ENCODE measurements at places on chromosomes 5 and 9.

DNA sequence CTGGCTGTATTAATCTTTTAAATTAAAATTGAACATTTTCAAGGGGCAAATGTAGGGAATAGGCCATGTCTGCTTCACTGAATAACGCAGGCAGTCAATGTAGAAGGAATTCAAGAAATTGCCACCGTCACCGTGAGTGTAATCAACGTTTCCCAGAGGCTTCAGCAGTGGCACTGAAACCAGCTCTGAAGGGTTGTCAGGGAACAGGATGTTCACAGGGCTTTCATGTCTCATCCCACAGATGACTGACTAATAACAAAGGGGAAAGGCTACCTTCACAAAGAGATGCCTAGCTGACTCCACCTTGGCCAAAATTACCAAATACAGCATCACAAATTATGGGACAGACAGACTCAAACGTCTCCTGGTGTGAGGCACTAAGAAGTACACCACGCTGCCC, 70.4 kb upstream of the SIMC1 start:
- H3K27ac ChIP-seq: no peak overlapping the region
- H3K27me3 ChIP-seq: no peaks in the 10 kb centered on the region
- no peaks in the 10 kb centered on the region for H3K36me3 ChIP-seq
- peaks cover 6% of the 10 kb centered on the region for H3K4me1 ChIP-seq
- DNase-seq: no peak

DNA sequence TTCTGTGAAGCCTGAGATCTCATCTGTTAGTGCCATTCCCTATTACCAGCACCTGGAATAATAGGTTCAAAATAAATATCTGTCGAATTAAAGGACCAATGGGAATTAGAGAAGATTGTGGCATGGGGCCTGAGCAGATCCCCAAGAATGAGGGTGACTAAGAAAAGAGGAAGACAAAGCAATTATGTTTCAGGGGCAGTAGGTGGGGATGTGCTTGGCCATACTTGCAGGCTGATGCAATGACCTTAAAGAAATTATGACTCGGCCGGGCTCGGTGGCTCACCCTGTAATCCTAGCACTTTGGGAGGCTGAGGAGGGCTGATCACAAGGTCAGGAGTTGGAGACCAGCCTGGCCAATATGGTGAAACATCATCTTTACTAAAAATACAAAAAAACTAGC, 562.8 kb downstream of the PTPRD start:
- DNase-seq: no peak
- no peaks in the 10 kb centered on the region for H3K36me3 ChIP-seq
- H3K27me3 ChIP-seq: no peaks in the 10 kb centered on the region
- no peak overlapping the region for H3K27ac ChIP-seq
- H3K4me3 ChIP-seq: no peak overlapping the region

DNA sequence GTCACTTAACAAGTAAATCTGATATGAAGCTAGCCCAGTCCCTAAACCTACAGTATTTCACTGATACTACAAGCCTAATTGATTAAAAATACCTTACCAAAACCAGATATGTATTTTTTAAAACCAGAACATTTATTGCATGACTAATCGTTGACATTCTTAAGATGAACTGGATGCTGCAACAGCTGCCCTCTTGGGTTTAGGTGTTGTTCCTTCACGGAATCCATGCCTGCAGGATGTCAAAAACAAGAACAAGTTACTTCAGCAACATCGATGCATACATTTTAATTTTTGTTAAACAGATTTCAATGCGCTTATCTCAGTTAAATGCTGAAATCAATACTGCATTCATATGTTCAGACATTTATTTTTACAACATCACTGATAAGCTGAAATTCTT, 2.7 kb downstream of the RPL37 start:
- no peaks in the 10 kb centered on the region for H3K27me3 ChIP-seq
- H3K27ac ChIP-seq: peak overlapping the region; percentile 15
- peaks cover 46% of the 10 kb centered on the region for H3K4me1 ChIP-seq
- peak overlapping the region; percentile 74 for H3K4me3 ChIP-seq

DNA sequence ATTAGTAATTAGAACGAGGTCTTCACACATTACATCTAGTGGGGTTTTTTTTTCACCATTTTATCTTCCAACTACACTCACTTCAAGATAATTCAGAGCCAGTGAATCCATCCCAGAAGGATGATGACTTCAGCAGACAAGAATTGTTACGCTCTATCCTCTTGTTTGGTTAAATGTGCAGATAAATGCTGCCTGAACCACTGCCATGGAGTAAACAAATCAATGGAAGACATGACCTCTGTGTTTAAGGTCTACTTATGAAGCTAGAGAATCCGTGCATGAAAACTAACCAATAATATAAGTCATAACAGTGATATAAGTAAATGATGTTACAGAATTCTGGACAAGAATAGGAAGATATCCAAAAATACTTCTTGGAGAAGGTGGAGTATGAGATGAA, 602.6 kb downstream of the TLR4 start:
- no peak for DNase-seq
- H3K36me3 ChIP-seq: no peaks in the 10 kb centered on the region
- no peak overlapping the region for H3K4me3 ChIP-seq
- no peaks in the 10 kb centered on the region for H3K27me3 ChIP-seq
- no peaks in the 10 kb centered on the region for H3K4me1 ChIP-seq
- no peak overlapping the region for H3K27ac ChIP-seq

DNA sequence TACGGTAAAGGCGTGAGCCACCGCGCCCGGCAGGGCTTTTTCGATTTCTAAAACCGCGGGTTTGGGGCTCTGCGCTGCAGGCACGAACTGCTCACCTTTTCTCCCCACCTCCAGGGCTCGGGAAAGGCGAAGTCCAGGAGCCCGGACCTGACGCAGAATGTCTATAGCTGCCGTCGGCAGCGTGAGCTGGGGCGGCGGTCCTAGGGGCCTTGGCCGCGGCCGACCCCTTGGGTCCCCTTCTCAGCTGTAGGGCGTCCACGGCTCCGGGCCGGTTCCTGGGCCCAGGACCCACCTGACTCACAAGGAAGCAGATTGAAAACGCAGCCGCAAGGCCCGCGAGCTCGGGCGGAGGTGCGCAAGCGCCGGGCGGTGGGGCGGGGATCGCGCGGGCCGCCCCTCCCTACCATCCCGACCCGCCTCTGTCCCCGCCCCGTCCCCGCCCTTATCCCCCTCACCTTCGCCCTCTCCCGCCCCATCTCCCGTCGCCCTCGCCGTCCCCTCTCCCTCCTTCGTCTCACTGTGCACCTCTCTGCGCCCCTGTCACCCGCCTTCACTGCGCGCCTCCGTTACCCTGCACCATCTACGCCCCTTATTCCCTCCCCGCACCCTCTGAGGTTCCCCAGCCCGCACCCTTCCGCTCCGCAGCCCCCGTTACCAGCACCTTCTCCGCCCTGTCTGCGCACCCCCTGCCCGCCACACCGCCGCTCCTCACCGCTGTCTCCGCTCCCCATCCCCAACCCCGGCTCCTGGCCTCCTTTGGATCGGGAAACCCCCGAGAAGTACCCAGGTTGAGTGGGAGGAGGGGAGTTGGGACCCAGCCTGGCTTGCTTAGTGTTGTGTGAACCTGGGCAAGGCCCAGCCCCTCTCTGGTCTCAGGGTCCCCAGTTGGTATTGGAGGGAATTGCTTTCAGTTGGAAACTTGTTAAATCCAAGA, at the start of gene HDHD3:
Gene HDHD3 (minus strand): TSS at position 353 of the 934 bp plus-strand sequence. CDS start 2,632 bp downstream, outside the sequence.
- H3K27me3 ChIP-seq: no peaks in the 10 kb centered on the region
- H3K36me3 ChIP-seq: peaks cover 27% of the 10 kb centered on the region
- H3K4me1 ChIP-seq: peaks cover 66% of the 10 kb centered on the region
- DNase-seq: peak; percentile 91
- peak within 1 kb of the TSS; percentile 84 for H3K4me3 ChIP-seq

GRCh38 chr9:3214741-3215140, 311.1 kb downstream of the RFX3 start:
- H3K27me3 ChIP-seq: no peaks in the 10 kb centered on the region
- no peak overlapping the region for H3K4me3 ChIP-seq
- H3K27ac ChIP-seq: no peak overlapping the region

DNA sequence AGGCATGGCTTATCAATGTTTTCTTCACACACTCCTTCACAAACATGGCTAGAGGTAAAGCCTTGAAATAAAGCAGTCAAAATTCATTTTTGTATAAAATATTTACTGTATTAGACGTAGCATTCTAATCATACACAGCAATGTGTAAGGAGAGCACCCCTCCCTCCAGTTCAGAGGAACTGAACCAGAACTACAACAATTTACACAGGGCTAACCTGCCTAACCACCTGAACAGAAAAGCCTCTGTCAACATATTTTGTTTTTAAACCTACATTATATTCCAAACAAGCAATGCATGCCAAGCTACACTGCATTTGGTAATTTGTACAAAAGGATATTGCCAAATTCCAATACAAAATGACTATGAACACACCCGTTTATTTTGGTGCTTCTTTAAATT, 41.6 kb downstream of the MLLT3 start:
- no peaks in the 10 kb centered on the region for H3K36me3 ChIP-seq
- DNase-seq: peak; percentile 63
- H3K4me1 ChIP-seq: peaks cover 7% of the 10 kb centered on the region
- no peak overlapping the region for H3K27ac ChIP-seq
- no peak overlapping the region for H3K4me3 ChIP-seq
- H3K27me3 ChIP-seq: no peaks in the 10 kb centered on the region

GRCh38 chr9:115596021-115596745, 478.2 kb upstream of the TNC start:
- H3K4me3 ChIP-seq: no peak overlapping the region
- H3K27ac ChIP-seq: no peak overlapping the region
- no peaks in the 10 kb centered on the region for H3K4me1 ChIP-seq
- H3K36me3 ChIP-seq: no peaks in the 10 kb centered on the region
- no peaks in the 10 kb centered on the region for H3K27me3 ChIP-seq

GRCh38 chr9:75000835-75001234, 27.3 kb downstream of the CARNMT1 start:
- no peaks in the 10 kb centered on the region for H3K4me1 ChIP-seq
- H3K27ac ChIP-seq: no peak overlapping the region
- H3K36me3 ChIP-seq: peaks cover 15% of the 10 kb centered on the region

DNA sequence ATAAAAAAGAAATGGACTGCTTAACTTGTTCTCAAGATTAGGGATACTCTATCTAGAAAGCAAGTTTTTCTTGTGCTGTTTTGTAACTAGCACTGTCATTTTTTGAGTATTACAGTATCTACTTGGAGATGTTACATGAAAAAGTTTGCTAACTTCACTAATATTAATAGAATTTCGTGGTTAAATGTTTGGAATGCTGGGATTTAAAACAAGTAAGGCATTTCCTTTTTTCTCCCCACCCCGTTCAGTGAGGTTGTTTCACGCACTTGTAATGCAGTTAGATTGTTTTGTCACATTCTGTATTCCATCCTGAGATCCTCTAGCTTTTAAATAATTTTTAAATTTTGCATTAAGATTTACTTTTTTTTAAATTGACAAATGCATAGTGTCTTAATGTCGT, 20.0 kb upstream of the TEK start:
- no peak overlapping the region for H3K4me3 ChIP-seq
- no peaks in the 10 kb centered on the region for H3K4me1 ChIP-seq
- H3K27ac ChIP-seq: no peak overlapping the region
- DNase-seq: no peak
- no peaks in the 10 kb centered on the region for H3K27me3 ChIP-seq

DNA sequence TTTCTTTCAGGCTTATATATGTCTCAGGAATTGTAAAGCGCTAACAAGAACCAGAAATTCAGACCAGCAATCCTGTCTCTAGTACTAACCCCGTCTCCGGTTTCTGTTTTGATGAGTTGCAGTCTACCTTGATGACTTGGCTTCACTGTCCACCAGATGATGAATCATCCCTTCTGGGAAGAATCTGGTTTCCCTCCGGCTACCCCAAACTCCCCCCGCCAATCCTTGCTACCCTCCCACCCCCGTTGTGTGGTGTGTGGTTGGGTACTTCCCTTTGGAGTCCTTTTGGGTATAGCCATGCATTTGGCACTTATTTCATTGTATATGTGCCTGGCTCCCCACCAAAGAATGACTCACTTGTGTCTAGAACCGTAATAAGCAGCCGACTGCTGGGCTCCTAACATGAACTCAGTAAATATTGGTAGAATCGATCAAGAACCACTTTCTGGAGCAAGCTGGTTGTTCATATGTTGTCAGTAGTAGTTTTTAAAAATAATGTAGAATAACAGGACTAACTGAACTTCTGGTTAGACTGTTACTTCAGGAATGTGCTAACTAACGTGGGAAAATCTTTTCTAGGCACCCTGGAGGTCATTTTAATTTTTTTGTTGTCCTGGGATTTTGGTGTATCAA, 8.3 kb upstream of the TGFBI start:
- peak overlapping the region; percentile 60 for H3K27ac ChIP-seq
- H3K4me3 ChIP-seq: no peak overlapping the region
- no peaks in the 10 kb centered on the region for H3K36me3 ChIP-seq
- H3K4me1 ChIP-seq: peaks cover 37% of the 10 kb centered on the region

- no peak overlapping the region for H3K4me3 ChIP-seq
- H3K27me3 ChIP-seq: no peaks in the 10 kb centered on the region
- H3K27ac ChIP-seq: no peak overlapping the region
These were observed 635.8 kb downstream of the PDE4D start for GRCh38 chr5:59257488-59258400.

GRCh38 chr9:134304261-134304660, 22.0 kb upstream of the RXRA start:
- DNase-seq: no peak
- no peaks in the 10 kb centered on the region for H3K27me3 ChIP-seq
- no peak overlapping the region for H3K27ac ChIP-seq
- H3K4me3 ChIP-seq: no peak overlapping the region
- peaks cover 4% of the 10 kb centered on the region for H3K4me1 ChIP-seq

- H3K4me3 ChIP-seq: no peak overlapping the region
- no peak overlapping the region for H3K27ac ChIP-seq
- peak; percentile 18 for DNase-seq
- H3K27me3 ChIP-seq: no peaks in the 10 kb centered on the region
- peaks cover 17% of the 10 kb centered on the region for H3K36me3 ChIP-seq
- H3K4me1 ChIP-seq: no peaks in the 10 kb centered on the region
These were observed 64.9 kb downstream of the ZNF354C start for GRCh38 chr5:179124853-179125788.

DNA sequence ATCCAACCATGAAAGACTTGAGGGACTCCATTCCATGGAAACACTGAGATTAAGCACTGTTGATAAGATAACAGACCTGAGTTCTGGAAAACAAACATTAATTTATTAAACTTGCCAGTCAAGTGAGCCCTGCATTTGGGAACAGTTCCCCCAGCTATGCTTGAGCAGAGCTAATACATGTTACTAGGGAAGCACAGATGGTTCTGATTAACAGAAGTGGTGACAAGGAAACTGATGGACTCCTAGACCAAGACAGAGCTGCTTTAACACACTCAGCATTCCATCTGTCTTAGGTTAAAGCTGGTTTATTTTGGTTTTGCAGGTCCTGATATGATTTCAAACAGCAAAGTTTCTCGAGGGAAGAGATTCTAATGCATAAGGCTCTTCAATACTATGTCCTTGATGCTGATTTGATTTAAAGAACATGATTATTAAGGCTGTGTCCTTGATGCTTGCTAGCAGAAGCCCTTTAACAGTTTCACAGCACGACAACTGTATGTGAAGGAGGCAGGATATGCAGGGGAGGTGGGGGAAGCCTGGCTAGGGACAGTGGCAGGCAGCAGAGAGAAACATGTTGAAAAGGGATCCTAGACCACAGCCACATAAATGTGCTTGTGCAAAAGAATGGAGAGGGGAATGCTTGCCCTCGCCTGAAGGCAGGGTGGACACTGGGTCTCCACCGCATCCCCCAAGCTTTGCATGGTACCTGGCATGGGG, 66.2 kb downstream of the ACTBL2 start:
- H3K4me1 ChIP-seq: peaks cover 35% of the 10 kb centered on the region
- no peak overlapping the region for H3K4me3 ChIP-seq
- no peaks in the 10 kb centered on the region for H3K27me3 ChIP-seq
- DNase-seq: peak; percentile 49
- no peak overlapping the region for H3K27ac ChIP-seq

Measured in stomach (tissue), 19 donors.